Endothelial cell of umbilical vein (primary cell): ENCODE measurements at places on chromosomes 3 and 15.

DNA sequence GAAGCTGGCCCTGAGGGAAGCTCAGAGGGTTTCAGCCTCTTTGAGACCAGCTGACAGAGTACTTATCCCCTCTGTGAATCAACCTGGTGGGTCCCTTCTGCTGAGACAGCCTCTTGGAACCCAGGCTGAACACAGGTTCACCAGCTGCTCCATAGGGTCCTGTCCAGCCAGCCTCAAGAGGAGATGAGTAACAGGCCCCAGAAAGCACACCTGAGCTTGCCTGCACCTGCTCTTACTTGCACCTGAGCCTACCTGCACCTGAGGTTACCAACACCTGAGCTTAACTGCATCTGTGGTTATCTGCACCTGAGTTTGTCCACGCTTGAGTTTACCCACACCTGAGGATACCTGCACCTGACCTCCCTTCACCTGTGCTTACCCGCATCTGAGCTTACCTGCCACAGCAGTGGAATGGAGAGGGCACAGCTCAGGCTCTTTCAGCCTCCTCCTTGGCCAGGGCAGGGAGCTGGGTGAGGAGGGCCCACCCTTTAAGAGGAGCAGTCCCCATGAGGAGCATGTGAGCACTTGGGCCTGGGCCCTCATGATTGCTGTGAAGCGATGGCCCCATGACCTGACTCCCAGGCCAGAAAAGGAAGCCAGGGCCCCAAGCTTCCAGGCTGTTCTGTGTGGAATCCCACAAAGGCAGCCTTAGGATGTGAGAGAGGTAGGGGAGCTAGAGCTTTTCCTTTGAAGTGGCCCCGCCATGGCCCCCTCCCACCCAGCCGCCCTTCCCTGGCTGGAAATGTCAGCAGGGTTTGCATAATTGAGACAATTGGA, at the start of gene TRPM1:
Gene TRPM1, minus strand, starts transcription at position 464 of the 777 bp plus-strand sequence. CDS start 20,370 bp downstream, outside the sequence.
- no peak for DNase-seq

- no peak for DNase-seq
These were observed 52.2 kb downstream of the REC114 start for GRCh38 chr15:73495181-73495580.

DNA sequence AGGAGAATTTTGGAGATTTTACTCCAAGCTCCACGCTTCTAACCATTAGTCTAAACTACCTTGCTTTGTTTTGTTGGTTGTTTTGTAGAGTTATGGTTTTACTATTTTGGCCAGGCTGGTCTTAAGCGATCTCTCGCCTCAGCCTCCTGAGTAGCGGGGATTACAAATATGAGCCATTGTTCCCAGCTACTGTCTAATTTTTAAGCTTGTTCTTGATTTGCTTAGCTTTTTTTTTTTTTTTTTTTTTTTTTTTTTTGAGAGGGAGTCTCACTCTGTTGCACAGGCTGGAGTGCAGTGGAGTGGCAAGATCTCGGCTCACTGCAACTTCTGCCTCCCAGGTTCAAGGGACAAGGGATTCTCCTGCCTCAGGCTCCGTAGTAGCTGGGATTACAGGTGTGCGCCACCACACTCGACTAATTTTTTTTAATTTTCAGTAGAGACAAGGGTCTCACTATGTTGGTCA, 28.5 kb downstream of the EFCAB12 start:
- no peak for DNase-seq

DNA sequence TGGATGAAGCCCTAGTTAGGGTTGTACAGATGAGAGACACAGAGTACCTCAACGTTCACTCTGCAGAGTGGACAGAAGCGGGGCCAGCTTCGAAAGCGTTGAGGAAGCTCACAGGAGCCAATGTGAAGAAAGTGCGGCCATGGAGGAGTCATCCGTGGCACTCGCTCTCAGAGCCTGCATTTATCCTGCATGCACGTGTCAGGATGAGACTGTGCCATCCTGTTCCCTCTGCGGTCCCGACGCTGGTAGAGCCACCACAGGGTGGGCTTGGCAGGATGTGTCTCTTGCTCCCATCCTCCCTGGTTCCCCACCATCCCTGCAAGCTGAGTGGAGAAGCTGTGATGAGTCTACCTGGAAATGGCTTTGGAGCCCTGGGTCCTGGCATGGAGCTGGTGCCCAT, 39.3 kb downstream of the KLHL25 start:
- DNase-seq = no peak

DNA sequence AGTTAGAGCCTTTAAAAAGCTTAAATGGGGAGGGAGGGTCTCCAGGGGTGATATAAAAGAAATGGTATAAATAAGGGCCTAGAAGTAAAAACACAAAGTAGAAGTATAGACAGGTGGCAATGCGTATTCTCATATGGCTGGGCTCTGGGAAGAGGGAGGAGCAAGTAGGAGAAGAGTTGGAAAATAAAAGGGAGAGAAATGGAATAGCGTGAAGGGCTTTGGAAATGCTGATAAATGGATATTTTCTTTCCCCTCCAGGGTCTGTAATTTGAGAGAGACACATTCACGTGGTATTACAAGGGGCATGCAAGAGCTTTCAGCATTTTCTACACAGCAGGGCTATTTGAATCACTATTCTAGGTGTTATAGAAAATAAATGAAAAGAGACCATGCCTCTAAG, 313.7 kb downstream of the RYR3 start:
- no peak for DNase-seq

- DNase-seq = no peak
These were observed 24.1 kb upstream of the RASGRP1 start for GRCh38 chr15:38588672-38589071.

DNA sequence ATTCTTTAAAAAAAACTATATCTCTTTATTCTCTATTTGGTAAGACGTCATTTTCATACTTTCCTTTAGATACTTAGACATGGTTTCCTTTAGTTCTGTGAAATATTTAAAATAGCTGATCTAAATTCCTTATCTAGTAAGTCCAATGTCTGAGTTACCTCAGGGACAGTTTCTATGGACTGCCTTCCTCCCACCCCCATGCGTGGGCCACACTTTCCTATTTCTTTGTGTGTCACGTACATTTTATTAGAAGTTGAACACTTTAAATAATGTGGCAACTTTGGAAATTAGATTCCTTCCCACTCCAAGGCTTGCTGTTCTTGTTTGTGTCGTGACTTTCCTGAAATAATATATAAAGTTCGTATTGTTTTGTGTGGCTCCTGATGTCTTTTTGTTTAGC, 260.7 kb downstream of the EDEM1 start:
- DNase-seq = no peak

DNA sequence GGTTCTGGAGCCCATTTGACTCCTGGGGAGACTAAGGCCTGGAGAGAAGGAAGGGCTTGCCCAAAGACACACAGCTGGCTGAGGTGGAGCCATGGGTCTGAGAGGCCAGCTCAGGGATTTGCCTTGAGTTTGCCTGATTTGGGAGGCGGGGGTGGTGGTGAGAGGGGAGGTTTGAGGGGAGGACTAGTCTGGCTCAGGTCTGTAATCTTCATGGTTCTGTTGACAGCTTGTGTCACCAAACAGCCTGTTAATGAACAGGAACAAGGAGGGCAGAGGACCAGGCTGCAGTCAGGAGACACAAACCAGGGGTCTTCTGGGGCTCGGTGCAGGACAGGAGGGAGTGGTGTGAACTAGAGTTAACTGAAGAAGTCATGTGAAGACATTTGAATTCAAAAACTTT, 3.6 kb downstream of the TRH start:
- DNase-seq = no peak

DNA sequence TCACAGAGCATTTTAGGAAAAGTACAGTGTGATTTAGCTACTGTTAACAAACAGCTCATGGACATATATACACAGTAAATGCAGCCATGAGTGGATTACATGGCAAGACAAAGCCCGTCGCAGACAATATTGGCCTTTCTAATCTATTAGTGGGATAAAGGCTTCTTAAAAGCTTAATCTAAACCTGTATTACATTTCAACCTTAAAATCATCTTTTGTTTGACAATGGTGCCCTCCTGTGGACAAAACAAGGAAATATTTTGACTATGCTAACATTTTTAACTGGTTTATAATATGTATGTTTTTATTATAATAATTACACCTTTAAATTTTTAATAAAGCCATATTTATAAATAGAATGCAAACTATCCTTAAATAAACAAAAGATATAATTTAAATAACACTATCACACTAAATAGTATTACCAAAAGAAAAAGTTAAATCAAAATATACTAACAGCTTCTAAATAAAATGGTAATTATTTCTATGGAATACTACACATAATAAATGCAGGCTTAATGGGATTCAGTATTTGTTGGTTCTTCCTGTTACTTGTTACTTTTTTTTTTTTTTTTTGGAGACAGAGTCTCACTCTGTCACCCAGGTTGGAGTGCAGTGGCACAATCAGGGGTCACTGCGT, 38.6 kb downstream of the TAFA4 start:
- peak; percentile 63 for DNase-seq

DNA sequence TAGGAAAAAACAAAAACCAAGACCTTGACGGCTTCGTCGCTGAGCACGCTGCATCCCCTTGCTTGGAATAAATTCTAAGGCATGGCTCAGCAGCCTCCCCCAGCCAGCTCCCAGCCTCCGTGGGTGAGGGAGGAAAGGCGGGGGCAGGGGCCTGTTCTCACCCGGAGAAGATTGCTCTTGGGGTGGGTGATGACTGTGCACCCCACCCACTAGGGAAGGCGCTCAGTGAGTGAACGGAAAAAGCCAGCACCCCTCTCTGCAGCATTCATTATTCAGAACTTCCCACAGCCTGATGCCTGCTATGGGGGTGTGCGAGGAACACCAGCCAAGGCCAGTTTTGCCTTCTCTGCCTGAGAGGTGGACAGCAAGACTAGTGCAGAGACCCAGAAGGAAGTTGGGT, 19.3 kb upstream of the NTRK3 start:
- no peak for DNase-seq

- DNase-seq = no peak
These were observed 2.1 kb upstream of the GPR27 start for GRCh38 chr3:71751602-71752001.

DNA sequence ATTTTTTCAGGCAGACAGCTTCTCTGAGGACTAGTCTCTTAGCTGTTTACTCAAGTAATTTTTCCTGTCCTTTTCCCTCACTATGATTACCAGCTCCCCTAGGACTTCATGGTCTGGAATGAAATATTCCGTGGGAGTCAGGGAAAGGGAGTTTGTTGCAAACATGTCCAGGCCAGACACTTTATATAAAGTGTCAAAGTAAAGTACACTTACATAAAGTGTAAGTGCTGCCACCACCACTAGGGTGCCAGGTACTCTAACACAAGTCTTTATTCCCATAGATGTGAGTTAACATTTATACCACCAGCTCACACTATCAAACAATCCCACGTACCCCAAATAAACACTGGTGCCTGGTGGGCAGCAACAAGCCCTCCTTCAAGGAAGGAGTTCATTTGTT, 179.8 kb downstream of the SNRPN start:
- DNase-seq = peak; percentile 5

DNA sequence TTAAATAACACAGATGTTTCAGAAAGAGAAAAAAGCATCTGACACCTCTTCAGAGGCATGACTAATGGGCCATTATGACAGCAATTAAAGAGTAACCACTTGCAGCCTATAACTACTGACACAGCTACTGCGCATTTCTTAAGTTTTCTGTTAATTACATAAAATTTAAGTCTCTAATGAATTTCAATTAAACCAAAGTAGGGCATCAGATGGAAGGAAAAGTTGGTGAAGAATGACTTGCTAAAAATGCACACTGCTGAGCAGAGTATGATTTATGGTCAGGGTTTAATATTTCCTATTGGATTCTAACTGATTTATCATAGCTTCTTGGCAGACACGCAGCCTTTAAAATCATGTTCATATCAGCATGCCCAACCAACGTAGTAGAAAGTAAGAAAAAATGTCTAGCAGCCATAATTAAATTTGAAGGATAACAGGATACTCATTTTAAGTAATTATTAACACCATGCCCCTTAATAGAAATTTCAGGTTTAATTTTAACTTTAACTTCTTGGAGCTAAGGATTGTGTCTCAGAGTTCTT, 140.0 kb downstream of the CBLB start:
- no peak for DNase-seq

DNA sequence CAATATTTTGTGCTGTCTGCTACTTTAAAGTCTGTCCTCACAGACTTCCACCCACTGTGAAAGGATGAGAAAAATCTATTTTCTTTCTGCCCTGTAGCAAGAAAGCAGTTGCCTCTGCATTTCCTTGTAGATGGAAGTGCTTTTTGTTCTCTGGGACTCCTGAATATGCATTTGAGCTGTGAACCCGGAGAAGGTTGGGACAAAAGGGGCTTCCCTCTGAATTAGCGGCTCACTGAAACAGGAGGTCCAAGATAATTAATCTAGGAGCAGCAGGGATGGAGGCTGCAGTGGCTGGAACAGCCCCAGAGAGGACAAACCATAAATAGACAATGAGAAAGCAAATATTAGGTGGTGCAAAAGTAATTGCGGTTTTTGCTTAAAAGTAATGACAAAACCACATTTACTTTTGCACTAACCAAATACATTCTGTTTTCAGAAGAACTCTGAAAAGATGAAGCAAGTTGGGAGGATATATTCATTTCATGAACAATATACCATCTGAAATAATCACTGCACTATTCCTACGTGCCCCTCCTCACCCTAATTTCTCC, 143.4 kb upstream of the KBTBD8 start:
- no peak for DNase-seq

GRCh38 chr3:107992976-107993684, 97.7 kb downstream of the CD47 start:
- DNase-seq = no peak

- no peak for DNase-seq
These were observed 125.5 kb downstream of the RAB11A start for GRCh38 chr15:65994832-65995231.

GRCh38 chr3:42387802-42388651, 22.4 kb downstream of the LYZL4 start:
- DNase-seq = peak; percentile 10

DNA sequence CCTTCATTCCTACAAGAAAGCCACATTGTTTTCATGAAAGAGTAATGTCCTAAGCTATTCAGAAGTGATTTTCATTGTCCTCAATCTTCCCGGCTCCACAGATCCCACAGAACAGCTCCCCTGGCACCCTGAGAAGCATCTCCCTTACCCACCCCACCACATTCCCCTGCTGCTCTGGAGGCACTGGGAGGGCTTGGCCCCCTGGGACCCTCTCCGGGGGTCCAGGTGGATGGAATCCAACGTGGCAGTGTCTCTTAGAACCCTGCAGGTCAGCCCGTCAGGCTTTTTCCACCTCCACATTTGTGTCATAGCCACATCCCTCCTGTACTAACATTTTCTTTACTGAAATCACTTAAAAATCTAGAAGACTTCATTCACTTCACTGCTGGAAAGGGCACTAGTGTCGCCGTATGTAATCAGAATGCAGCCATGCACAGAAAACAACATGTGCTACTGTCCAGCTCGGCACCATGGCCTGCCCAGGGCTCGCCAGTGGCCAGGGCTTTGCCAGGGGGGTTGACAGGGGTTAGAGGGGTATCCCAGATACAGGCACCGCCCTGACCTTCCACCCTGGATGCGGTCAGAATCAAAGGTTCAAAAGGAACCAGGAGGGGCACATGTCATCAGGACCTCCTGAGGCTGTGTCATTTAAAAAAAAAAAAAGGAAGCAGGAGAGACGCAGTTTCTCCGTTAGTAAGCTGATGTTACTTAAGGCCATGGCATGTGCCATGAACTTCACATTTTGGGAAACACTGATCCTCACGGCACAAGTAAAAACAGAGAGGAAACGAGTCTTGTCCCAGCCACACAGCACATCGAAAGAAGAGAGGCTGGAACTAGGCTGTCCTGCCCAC, 106.3 kb downstream of the LSM3 start:
- no peak for DNase-seq
